ENCODE measurements at places on chromosomes 7 and 10.

GRCh38 chr10:103350175-103350516 is 794 bp downstream of the PCGF6 start:
- no peak for DNase-seq

DNA sequence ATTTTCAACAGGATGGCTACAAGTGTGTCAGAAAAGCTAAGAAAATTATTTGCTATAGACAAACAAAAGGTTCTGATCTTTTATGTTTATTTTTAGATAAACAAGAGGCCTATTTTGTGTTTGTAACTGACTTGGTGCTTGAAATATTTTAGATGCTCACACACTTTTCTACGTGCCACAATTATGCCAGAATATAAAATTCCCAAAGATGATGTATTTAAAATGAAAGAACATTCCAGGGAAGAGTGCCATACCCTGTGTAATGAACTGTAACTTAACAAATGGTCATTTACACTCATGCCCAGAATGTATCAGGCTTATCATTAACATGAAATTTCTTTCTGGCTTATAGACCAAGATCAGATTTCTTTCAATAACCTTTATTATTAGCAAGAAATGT is 144.9 kb upstream of the MTPN start:
- no peak for DNase-seq

DNA sequence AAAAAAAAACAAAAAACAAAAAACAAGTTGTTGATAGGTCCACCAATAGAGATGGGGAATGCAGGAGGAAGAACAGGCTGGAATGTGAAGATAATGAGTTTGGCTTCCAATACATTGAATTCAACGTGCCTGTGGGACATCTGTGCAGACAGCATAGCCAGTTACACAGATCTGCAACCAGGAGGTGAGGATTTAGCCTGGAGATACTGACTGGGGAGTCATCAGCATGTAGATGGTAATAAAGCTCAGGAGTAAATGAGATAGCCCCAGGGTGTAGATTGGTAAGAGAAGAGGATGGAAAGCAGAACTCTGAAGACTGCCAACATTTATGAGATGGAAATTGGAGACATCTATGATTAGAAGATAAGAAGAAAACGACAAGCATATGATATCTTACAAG is 4.7 kb upstream of the TRIM8 start:
- no peak for DNase-seq

- no peak for DNase-seq
Measured at GRCh38 chr7:118938845-118939244, 714.3 kb downstream of the ANKRD7 start.

- DNase-seq: no peak
Measured at GRCh38 chr7:98774884-98775283, 94.9 kb downstream of the TMEM130 start.

- DNase-seq: no peak
Measured at GRCh38 chr7:55553024-55553345, 19.3 kb downstream of the VOPP1 start.

GRCh38 chr10:19892270-19892669 is 76.0 kb downstream of the PLXDC2 start:
- DNase-seq: no peak

DNA sequence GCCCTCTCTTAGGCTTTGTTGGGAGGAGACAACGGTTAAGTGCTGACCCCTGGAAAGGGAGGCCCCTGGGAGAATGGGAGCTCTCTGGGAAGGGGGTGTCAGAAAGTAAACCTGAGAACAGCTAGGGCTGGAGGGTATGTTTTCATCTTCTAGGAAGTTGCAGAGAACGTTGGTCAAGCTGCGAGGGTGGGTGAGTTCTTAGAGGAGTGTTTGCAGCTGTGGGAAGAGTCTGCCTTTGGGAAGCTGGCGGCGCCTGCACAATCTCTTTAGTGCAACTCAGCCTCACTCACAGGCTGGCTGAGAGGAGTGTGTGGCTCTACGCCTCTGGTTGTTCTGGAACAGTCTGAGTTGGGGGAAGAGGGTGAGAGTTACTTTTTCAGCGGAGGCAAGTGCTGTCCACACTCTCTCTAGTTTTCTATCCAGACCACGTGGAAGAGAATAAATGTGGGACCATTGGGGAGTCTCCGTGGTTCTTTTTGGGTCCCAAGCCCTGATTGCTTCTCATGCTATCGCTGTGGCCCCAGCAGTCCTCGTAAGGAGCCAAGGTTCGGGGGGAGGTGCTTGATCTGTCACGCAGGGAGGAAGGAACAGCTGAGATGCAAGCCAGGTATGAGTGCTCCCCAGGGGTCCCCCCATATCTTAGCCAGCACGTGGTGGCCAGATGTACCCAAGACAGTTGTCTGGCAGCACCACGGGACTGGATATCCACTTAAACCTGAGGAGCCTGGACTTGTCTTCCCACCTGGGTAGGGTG is 237.2 kb downstream of the BUB3 start:
- DNase-seq: no peak

DNA sequence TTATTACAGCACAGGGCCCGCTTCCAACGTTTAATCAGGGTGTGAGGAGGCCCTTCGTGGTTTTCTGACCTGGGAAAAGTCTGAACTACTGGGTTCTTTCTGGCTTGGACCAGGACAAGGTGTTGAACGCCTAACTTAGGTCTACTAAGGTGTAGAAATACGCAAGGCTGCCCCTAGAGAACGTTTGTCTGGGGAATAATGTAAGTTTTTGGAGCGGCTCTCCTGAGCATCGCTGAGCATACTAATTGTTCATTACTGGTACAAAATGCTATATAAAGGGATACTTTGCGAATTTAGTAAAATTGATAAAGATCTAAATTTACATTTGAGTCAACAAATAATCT is 32.4 kb upstream of the TOMM7 start:
- DNase-seq: no peak

DNA sequence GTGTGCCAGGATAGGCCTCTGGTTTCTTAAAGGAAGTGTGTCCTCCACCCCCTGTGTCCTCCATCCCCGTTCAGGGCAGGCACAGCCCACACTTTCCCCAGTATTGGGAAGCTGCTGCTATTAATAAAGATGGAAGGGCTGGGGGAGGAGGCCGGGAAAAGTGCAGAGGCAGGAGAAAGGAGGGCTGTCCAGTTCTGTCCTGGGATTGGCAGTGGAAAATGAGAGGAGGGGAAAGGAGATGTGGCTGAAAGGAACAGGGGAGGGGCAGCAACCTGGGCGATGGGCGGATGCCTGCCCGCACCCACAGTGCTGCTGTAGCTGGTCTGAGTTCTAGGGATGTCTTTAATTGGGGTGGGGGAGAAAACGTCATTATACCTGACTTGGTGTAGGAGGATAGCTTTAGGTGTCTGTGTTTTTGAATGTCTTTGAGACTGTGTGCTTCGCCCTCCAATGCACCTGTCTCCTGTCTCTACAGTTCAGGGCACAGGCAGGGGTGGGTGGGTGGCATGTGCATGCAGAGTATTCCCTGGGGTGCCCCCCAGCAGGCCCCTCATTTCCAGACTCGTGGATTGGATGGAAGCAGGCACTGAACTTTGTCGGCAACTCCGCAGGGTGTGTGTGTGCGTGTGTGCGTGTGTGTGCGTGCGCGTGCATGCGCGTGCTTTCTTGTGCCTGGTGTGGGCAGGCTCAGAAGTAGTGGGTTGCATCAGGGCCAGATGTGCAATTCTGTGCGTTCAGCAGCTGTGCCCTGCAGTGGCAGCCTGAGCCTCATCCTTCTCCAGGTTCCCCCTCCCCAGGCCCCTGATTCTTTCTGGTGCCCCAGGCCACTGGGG is 2.5 kb downstream of the TRIM8 start:
- no peak for DNase-seq

DNA sequence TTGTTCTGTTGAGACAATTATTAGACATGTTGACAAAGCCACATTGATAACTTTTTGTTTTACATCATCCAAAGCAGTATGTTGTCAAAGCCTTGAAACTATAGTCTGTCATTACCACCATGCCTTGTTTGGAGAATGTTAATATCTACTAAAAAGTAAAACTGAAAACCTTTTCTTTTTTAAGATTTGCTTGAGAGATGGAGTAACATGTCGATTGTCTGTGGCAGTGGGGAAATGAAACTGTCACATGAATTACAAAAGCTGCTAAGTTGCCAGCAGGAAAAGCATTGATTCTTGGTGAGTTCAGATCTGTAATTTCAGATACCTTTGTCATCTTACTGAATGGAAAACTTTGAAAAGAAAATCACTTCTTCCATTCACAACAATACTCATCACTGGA is 69.1 kb downstream of the TFPI2 start:
- DNase-seq: no peak

- DNase-seq: no peak
Measured at GRCh38 chr7:7185371-7185989, 3.1 kb downstream of the C1GALT1 start.

DNA sequence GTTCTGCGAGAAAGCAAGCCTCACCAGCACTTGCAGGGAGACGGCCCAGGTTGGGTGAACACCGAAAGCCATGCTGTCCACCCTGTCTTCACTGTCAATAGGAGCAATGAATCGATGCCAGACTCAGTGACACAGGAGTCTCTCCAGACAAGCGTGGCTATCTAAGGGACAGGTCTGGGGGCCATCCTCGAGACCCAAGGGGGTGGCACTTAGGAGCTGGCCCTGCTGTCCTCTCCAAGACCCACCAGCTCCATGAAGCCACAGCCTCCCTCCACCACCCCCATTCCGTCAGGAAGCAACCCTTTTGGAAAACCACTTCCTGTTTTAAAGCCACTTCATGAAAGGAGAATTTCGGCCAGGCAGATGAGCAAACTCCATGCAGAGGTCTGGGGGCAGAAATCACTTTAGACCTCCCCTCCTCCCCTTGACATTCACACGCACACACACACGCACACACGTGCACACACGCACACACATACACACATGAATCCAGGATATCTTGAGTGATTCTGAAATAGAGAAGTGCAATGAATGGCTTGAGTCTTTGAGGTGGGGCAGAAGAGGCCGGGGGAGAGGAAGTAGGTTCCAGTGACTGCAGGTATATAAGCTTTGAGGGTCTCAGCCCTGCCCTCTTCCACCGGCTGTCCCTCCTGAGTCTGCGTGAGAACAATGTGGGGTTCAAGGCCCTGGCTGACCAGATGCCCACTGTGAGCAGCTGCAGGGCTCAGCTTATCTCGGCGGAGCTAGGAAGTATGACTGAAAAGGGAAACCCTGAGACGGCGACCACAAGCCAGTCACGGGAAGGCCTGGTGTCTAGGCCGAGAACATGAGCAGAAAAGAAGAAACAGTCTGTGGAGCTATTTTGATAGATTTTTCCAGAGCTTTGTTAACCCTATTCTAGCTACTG is 25.0 kb downstream of the RGS10 start:
- no peak for DNase-seq

DNA sequence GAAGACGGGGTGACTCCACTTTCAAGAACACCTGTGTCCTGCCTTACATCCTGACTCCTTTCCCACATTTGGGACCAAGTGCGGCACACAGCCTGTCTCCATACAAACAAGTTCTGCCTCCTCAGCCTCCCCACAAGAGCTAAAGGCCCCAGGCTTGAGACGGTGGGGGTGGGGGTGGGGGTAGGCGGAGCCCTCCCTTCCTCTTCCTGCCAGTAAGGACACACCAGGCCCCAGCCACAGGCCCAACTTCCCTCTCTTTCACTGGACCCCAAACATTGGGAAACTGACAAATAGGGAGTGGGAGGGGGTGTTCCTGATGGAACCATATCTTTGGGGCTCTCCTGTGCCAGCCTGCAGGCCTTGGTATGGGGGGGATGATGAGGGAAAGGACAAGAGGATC is 4.6 kb downstream of the CDK5 start:
- DNase-seq: no peak

DNA sequence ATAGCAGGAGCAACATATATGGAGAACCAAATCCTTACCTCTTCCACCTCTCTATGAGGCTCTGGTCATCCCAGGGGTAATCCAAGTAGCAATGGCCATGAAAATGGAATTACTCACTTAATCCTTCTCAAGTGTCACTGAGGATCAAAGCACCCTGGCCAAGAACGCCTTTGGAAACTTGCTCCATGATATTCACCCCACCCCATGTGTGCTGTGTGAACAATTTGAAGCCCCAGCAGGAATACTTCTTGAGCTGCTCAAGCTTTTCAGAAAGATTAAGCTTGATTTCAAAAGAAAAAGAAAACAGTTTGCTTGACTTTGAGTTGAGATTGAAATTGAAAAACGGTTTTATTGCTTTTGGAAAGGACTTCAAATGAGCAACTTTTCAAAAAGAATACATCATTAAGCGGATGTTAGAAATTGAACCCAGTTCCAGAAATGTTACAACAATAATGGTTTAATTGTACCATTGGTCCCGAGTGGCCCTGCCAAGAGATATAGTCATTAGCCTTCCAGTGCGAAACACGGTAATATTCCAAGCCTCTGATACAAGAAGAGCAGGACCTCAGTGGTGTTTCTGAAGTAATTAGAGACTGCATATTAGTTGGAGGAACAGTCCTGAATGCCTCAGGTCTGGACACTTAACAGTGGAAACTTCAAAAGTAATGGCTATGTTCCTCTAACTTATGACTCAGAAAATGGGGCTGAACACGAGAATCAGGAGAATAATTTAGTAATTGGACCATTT is 208.1 kb downstream of the NEBL start:
- DNase-seq: no peak

GRCh38 chr10:44312401-44312800 is 72.5 kb downstream of the CXCL12 start:
- DNase-seq: no peak

DNA sequence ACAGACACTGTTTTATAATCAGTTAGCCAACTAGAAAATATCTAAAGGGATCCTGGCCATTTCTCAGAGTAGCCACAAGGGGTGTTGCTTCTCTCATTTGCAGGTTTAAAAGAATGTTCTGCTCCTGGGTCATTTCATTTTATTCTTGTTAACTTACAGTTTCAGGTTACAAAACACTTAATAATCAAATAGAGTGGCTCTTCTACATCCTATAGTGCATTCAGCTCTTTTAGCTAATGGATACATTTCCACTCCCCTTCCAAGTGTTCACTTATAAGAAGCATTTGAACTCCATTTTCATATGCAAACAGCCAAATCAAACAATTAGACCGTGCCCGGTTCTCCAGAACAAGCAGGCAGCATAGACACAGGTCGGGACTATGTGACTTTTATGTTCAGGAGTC is 117.5 kb downstream of the TRIL start:
- DNase-seq: no peak

GRCh38 chr10:124220971-124221355 is 127.6 kb upstream of the CHST15 start:
- no peak for DNase-seq

DNA sequence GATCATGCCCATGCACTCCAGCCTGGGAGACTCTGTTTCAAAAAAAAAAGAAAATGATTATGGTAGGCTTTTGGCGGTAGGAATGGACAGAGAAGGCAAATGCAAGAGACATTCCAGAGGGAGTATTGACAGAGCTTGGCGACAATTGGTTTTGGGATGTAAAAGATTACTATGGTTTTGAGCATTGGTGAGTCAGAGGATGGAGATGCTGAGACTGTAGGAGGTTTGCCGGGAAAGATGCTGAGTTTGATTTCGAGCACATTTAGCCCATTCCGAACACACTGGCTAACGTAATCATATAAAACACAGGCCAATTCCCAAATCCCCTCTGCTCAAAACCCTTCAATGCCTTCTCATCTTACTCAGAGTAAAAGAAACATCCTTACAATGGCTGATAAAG is 161.6 kb upstream of the MKLN1 start:
- DNase-seq: no peak

- DNase-seq: no peak
Measured at GRCh38 chr7:150481186-150481920, 30.9 kb downstream of the GIMAP8 start.

- no peak for DNase-seq
Measured at GRCh38 chr10:116198676-116199035, 74.3 kb downstream of the GFRA1 start.

- no peak for DNase-seq
Measured at GRCh38 chr10:43047288-43047970, 29.4 kb upstream of the RET start.

- DNase-seq: no peak
Measured at GRCh38 chr7:25031007-25031406, 51.0 kb upstream of the OSBPL3 start.
